Mammary microvascular endothelial cell (primary cell): ENCODE measurements at places on chromosomes 4 and X. TPM values are rescaled to one million over a fixed set of nuclear protein-coding genes. Genes with fewer than 3 reads are reported as not detected.

NR0B1 gene
- total RNA-seq: not detected in 2 replicates

ARMCX1 gene
- 21.7 and 23.5 TPM in 2 replicates for total RNA-seq

ASB12 gene
- not detected in 2 replicates for total RNA-seq

PRRG3 gene
- not detected in 2 replicates for total RNA-seq

SPANXC gene
- total RNA-seq: not detected in 2 replicates

ZNF182 gene
- 1.1 and 2.2 TPM in 2 replicates for total RNA-seq

ARHGAP36 gene
- not detected in 2 replicates for total RNA-seq

POF1B gene
- 0.84 and 1.1 TPM in 2 replicates for total RNA-seq

PASD1 gene
- total RNA-seq: not detected in 2 replicates

STEEP1 gene
- 28.7 and 30.6 TPM in 2 replicates for total RNA-seq

ARHGAP4 gene
- 2.3 and 5.2 TPM in 2 replicates for total RNA-seq

CTAG1B gene
- total RNA-seq: not detected in 2 replicates

KDM6A gene
- 11.1 and 12.1 TPM in 2 replicates for total RNA-seq

KLHL13 gene
- total RNA-seq: 1.4 and 1.7 TPM in 2 replicates

SMIM10 gene
- total RNA-seq: 1.5 and 3.3 TPM in 2 replicates

SLC10A4 gene
- not detected in 2 replicates for total RNA-seq

ARSJ gene
- total RNA-seq: 27.6 TPM in 2 replicates

ADGRG4 gene
- 0.07 and 0.10 TPM in 2 replicates for total RNA-seq

HDAC8 gene
- 13.0 and 23.2 TPM in 2 replicates for total RNA-seq

ZNF630 gene
- total RNA-seq: 1.5 and 1.9 TPM in 2 replicates

MAGEB10 gene
- total RNA-seq: not detected in 2 replicates

CT55 gene
- total RNA-seq: not detected in 2 replicates

STPG2 gene
- total RNA-seq: 0.84 TPM in 1 of 2 replicates, not detected in the other
